ENCODE measurements at places on chromosomes 6 and 20.

- DNase-seq, result no peak
Measured at GRCh38 chr6:108543175-108543940, 17.4 kb upstream of the FOXO3 start.

DNA sequence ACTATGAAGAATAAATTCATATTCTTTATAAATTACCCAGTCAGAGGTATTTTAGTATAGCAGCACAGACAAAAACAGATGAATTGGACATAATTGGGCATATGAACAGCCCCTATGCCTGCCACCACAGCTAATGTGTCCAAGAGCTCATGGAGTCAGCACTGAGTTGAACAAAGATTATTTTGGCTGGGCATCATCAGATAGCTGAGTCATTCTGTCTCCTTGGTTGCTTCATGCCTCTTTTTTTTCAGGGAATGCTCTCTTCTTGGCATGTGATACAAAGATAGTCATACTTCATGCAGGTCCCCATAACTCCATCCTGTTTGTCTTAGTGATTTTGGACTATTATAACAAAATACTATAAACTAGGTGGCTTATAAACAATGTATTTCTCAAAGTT, 275.6 kb downstream of the TENT5A start:
- no peak for DNase-seq

DNA sequence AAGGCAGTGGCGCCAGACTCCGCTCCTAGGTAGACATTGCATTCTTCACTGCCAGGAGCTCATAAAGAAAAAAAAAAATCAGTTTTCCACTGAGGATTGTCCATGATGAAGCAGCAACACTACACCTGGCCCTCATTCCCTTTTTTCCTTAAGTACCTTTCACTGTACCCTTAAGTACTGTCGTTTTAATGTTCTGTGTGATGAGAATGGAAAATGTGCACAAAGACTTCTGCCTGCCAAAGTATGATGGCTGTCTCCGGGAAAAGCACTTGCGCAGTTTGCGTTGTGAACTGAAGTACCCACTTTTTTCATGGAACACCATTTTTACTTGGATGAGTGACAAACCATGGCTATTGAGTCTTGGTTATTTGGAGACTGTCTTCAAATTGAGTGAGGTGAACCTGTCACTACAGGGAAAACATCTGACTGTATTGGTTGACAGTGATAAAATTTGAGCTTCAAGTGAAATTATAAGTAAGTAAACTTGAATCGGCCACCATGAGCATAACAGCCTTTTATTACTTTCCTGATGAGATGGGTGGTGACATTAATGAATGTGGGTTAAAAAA, 104.8 kb downstream of the NCOA3 start:
- no peak for DNase-seq

DNA sequence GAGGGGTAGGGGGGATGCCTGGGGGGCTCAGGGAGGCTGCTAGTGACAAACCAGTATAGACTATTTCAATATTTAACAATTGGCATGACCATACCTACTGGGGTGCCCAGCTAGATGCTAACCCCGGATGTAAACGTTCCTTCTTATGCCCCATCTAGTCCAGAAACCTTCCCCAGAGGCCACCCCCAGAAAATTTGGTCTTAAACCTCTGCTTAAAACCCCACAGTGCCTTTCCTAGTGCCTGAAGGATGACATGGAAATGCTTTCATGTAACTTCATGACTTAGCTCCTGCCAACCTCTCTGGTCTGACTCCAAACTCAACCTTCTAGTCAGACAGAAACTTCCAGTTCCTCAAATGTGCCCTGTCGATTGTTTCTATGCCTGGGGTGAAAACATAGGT, 52.0 kb downstream of the JPH2 start:
- no peak for DNase-seq

DNA sequence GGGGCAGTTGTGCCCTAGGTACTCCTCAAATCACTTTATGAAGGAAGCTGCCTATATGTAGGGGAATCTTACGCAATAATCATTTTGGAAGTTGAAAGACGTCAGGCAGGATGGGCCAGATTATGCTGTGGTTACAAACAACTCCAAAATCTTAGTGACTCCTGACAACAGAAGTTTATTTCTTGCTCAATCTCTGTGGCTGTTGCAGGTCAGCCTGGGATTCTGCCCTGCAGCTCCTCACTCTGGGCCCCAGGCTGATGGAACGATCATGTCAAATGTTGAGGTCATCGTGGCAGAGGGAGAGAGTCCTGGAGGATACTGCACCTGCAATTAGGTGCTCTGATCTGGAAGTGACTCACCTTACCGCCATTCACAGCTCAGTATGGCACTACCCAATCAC, 88.4 kb downstream of the ZDHHC14 start:
- no peak for DNase-seq

GRCh38 chr20:4509825-4510522, 211.7 kb upstream of the PRND start:
- no peak for DNase-seq
